ENCODE measurements at places on chromosomes 4 and X.

GRCh38 chr4:39609454-39609931 is 29.2 kb downstream of the SMIM14 start:
- DNase-seq: no peak

- no peak for DNase-seq
Observed at GRCh38 chrX:40805404-40805803, 70.1 kb upstream of the MED14 start.

GRCh38 chr4:10688846-10689245 is 4.3 kb upstream of the CLNK start:
- DNase-seq: no peak

DNA sequence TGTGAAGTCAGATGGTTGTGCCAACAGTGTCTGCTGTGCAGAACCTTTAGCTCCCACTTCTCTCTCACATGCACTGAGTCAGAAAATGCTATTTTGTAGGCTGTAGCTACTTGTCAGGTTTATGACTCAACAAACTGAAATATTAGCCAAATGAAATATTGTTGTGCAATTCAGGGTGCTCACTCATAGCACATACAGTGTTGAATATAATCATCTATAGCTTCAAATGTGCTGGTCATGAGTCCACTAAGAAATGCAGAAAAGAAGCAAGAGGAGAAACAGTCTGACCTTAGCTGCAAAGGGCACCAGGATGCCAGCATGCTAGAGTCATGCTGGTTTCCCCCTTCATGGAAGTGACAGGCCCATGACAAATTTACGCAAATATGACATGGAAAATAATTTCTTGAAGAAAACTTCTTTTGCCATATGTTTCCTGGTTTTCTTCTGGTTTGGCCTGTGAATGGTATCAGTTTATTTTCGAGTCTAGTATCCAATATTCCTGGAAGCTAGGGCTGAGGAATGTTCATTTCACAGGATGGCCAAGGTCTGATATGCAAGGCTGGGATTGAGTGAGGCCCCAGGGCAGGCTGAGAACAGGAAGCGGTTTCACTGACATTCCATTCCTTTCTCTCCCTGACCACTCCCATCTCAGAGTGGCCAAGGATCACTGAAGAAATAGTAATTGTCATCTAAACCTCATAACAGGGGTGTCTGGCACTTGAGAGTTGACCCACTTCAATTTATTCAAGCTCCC is 10.3 kb upstream of the CXCL2 start:
- DNase-seq: no peak
